ENCODE measurements at places on chromosomes 7 and 10. TPM values are rescaled to one million over a fixed set of nuclear protein-coding genes. Genes with fewer than 3 reads are reported as not detected.

The PROSER2 gene
- 5.9 TPM for total RNA-seq

The SLC26A4 gene
- 0.17 TPM for total RNA-seq

DNA sequence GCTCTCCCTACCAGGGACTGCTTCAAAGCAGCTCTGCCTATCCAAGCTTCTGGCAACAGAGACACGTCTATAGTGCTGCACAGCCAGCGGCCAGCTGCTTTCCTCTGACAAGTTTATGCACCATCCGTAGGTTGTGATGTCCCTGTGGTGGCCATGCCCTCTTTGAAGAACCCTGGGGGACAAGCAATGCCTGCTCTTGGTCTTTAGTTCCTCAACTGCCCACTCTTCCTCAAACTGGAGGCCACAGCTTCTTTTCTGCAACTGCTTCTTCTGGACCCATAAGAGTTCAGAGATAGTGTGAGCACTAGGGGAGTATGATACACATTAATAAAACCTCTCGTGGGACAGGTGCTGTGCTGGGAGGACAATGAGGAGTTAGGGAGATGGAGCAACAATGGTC lies 164.9 kb downstream of the ELMO1 start:
- no peak for DNase-seq

DNA sequence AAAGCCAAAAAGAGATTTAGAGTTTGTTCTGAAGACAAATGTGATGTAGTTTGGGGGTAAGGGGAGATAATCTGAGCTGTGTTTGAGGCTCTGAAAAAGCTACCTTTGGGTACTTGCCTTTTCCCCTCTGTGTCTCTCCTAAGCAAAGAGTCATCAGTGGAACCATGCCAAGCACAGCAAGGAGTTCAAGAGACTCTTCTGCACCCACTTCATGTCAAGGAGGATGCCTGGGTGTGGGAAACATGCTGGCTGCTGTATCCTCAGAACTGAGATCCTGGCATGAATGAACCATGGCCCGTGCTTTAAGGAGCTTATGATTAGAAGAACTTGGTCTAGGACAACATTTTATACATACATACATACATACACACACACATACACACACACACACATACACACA lies 142.9 kb downstream of the NOC3L start:
- DNase-seq = no peak

DNA sequence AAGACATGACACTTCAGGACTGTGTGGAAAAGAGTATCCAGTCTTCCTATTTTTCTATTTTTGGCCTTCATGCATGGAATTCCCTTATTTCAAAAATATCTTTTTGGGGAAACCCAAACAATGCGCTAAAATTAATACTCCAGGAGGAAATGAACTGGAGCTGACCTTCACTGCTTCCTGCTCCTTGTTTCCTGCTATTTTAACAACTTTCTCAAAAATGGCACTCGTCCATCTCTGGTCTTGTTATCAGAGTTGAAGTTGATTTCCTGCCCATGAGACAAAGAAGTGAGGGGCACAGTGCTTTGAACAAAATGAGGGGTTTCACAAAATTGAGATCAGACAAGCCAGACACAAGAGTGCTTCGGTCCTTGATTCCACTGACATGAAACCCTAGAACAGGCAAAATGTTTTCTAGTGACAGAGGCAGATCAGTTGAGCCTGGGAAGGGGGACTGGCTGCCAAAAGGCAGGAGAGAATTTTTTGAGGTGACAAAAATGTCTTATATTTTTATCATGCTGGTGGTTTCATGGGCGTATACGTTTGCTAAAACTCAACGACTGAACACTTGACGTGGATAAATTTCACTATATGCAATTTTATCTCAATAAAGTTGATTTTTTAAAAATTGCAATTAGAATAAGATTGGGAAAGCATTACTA lies 193.2 kb downstream of the CREB5 start:
- DNase-seq = no peak
